ENCODE measurements at places on chromosomes 11 and 22.

- DNase-seq = no peak
Measured at GRCh38 chr22:31083377-31083768, 2.3 kb downstream of the SMTN start.

GRCh38 chr22:49142296-49142695 is 685.4 kb downstream of the BRD1 start:
- DNase-seq = no peak

DNA sequence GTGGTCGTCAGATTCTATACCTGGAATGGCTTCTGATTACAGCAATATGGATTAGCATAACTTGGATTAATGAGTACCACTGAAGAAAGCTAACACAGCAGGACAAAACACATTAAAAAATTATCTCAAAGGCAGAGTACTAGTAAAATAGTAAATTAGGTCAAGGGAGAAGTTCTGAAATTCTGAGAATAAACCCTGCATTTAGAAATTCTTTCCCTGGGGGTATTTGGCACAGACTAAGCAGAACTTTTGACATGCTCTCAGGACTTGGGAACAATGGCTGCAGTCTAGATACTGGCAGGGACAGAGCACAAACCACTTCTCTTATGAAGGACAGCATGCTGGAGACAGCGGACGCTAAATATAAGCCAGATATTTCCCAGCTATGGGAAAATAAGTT is 85.6 kb upstream of the GRIA4 start:
- DNase-seq = no peak

- no peak for DNase-seq
Measured at GRCh38 chr22:48096851-48097665, 1334.6 kb downstream of the TBC1D22A start.

- DNase-seq = no peak
Measured at GRCh38 chr22:50222508-50222907, 21.7 kb downstream of the SELENOO start.

GRCh38 chr11:2797741-2798361 is 87.7 kb downstream of the CDKN1C start:
- no peak for DNase-seq

- no peak for DNase-seq
Measured at GRCh38 chr11:17066691-17067090, 10.8 kb downstream of the RPS13 start.

GRCh38 chr22:45235851-45236342 is 4.8 kb downstream of the KIAA0930 start:
- no peak for DNase-seq

DNA sequence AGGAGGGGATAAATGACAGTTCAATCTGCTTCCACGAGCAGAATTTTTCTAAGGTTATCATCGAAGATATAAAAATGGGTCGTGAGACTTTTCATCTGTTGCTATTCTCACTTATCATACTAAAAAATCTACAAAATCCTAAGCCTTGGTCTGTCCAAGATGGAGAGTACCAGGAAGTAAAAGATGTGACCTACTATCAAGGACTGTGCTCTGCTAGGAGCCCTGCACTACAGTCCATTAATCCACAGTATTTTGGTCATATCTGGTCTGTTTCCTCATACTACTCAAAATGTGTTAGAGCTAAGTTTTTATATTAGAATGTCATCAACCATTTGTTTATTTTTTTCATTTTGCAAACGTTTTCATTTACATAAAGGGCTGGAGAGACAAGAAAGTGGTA is 79.4 kb downstream of the DDIAS start:
- DNase-seq = no peak

- peak; percentile 32 for DNase-seq
Measured at GRCh38 chr11:12045914-12046635, 37.6 kb upstream of the DKK3 start.

GRCh38 chr22:50260801-50261614 is 475 bp downstream of the MAPK12 start:
- peak; percentile 73 for DNase-seq

- DNase-seq = no peak
Measured at GRCh38 chr11:125088576-125089455, 22.6 kb downstream of the TMEM218 start.

GRCh38 chr22:21902296-21903087 is 35.0 kb upstream of the MAPK1 start:
- no peak for DNase-seq

- no peak for DNase-seq
Measured at GRCh38 chr11:126432065-126432461, 76.6 kb downstream of the ST3GAL4 start.

GRCh38 chr22:40444178-40444831 is 73.9 kb downstream of the SGSM3 start:
- no peak for DNase-seq

DNA sequence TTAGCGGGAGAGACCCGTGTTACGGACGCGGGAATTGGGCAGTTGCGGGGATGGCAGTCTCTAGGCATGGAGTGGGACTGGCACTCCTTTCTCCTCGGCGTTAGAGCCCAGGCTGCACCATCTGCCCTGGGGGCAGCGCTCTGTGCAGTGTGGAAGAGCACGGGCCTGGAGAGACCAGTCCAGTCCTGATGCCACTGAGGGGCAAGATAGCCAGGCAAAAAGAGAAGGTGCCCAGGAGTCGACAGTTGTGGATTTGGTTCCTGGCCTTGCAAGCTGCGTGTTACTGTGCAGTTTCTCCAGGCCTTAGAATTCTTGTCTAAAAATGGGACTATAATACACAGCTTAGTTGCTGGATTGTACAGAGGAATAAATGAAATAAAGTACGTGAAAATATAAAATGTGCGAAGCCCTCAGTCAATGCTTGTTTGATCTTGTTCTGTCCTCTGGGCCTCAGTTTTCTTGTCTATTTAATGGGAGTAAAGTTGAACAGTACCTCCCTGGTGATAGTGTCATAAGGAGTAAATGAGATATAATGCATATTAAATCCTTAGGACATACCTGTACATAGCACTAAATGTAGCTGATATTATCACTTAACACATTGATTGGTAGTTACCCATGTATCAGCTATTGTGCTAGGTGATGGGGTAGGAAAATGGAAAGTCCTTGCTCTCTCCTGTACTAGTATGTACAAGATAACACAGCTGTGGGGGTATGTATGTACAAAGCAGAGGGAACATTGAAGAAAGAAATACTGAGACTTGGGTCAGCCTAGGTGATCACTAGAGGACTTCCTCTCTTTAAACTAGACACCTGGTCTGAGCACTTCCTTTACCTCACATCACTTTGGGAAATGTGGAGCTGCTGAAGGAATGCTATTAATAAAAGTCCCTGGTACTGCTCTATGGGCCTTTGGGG is 1.2 kb downstream of the ATXN10 start:
- no peak for DNase-seq

DNA sequence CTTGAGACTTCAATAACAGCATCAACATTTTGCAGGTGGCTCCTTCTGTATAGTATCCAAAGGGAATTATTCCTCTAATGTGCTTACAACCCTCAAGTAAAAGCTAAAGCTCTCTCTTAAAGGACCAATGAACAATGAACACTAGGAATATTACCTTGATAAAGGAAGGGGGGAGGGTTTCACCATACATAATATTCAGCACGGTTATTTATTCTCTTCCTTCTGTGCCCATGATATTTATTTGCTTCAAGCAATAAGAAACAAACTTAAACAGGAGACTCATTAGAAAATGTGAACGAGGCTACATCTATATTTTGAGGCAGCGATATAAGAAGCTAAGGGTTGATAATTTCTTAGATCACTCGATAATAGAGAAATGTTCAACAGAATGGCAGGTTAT is 21.2 kb downstream of the BLID start:
- DNase-seq = no peak

Measured in epithelial cell of esophagus (primary cell).